ENCODE measurements at places on chromosomes 2 and 18. TPM values are rescaled to one million over a fixed set of nuclear protein-coding genes. Genes with fewer than 3 reads are reported as not detected.

DNA sequence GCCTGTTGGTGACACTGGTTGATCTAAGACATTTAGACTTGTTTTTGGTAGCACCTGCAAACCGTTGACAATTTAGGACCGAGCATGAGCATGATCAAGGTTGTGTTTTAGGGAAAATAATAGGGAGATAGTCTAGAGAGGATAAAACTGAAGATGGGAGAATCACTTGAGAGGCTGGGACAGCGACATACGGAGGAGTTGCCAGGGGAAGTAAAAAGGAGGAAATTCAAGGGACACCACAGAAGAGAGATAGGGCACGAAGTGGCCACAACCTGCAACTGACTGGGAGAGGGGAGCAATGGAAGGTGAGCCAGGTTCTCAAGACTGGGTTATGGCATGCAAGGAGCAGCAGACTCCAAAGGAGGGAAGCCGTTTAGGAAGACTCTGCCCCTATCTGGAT, 1.4 kb upstream of the ATP8B1 start:
- DNase-seq: no peak

Gene CNGA3
- not detected for polyA plus RNA-seq

DNA sequence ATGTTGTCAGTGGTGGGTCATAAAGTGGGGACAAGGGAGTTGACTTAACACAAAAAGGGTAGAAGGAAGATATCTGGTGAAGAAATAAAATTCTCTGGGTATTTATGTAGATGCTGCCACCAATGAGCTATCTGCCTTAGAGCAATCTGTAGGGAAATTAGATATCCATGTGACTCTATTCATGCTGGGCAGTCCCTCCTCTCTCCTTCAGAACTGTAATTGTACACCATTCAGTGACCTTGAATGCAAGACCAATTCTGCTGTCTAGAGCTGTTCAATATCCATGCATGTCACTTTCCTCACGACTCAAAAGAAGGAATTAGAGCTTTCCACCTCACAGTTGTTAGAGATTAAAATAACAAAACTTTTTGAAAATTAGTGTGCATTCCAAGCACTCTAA, 28.6 kb upstream of the TDRD15 start:
- no peak for DNase-seq

- DNase-seq: no peak
Measured at GRCh38 chr2:24262421-24262970, 87.6 kb downstream of the FAM228A start.

Gene CFAP221
- polyA plus RNA-seq: not detected

DNA sequence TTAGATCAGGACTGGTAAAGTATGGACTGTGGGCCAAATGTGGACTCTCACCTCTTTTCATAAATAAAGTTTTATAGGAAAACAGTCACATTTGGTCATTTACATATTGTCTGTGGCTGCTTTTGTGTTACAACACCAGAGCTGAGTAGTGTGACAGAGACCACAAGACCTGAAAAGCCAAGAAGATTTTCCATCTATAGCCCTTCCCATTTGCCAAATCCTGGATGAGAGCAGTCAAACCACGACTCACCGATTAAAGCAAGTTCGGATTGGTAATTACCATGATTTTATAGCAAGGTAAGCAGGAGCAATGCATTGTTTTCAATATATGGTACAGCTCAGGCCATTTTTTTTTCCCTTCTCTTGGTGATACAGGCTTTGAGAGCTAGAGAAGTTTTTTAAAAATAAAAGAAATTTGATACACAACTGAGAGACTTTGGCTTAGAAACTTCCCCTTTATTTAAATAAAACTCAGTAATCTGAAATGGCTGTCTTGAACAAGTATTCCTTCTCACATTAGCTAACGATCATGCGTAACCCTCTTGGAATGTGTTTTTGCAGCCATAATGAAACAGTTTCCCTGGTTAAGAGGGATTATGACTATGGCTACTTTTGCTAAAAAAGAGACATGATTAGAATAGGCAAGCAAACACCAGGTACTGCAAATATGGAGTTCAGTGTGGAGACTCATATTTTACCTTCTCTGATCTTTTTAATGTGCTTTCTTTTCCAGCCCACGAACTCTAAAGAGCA, 9.5 kb upstream of the MALL start:
- no peak for DNase-seq

Gene SYT4
- not detected for polyA plus RNA-seq

DNA sequence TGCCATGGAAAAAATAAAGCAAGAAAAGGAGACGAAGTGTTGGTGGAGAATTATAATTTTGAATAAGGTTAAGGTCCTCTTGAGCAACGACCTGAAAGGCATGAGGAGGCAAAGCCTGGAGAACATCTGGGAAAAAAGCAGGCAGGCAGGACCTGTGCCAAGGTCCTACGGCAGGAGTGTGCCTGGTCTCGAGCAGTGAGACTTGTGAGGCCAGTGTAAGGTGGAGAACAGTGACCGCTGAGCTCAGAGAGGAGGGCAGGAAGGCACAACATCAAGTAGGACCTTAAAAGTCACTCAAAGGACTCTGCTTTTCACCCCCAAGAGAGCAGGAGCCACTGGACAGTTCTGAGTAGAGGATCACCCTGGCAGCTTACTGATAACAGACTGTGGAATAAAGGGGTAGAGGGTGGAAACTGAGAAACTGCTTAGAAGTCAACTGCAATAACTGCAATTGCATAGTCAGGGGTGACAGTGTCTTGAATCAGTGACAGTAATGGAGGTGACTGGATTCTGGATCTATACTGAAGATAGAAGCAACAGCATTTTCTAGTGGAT, 3.5 kb downstream of the NOL10 start:
- no peak for DNase-seq

GRCh38 chr18:61935362-61935761, 42.6 kb upstream of the RNF152 start:
- no peak for DNase-seq

Gene PID1
- polyA plus RNA-seq: not detected

- no peak for DNase-seq
Measured at GRCh38 chr2:857081-857480, 93.6 kb upstream of the SNTG2 start.

Gene SLC23A3
- not detected for polyA plus RNA-seq

- DNase-seq: no peak
Measured at GRCh38 chr2:216216951-216217903, 108.1 kb downstream of the XRCC5 start.

DNA sequence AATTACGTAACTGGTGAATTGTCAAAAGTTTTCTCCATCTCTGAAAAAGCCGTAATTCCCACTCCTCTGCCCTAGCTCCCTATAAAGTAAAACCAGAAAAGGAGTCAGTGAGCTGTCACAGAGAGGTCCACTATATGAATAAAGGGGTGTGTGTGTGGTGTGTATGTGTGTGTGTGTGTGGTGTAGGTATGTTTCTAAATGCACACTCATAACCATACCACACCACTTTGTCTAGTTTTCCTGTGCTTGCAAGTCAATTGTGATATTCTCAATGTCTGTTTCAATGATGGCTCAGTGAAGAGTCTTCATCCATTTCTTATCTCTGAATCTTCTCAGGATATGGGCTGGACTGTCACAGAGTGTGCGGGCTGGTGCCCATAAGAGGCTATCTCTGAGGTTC, 54.8 kb upstream of the CCDC68 start:
- DNase-seq: no peak

DNA sequence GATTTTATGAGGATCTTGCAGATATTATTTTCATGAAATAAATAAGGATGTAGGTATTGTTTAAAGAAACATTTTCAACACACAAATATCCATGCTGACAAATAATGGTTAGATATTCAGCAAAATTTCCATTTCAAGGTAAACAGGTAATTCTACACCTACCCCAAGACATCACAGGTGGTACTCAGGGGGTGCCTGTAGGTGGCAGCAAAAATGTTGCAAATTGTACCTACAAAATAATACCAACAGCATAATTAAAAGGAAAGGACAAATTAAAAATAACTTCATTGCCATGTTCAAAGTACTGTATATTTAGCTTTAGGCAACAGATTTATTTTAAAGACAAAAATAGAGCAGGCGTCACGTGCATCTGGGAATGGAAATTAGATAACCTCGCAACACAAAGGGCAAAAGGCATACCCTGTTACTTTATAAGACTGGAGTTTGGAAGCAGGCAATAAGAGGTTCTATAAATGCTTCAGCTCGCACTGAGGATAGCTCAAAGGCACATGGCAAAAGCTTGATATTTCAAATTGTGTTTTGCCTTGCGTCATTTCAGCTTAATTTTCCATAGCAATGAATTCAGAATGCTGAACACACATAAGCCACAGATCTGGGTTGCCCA, 630.5 kb downstream of the TDRD15 start:
- no peak for DNase-seq

Gene IMPACT
- 9.1 TPM for polyA plus RNA-seq

Gene UPP2
- not detected for polyA plus RNA-seq

- peak; percentile 65 for DNase-seq
Measured at GRCh38 chr18:80247393-80247841, at the start of gene PARD6G. TSS of gene PARD6G (minus strand) at chr18:80247514. CDS start at chr18:80247348, 166 bp downstream.

Gene POU3F3
- not detected for polyA plus RNA-seq

Gene FAM161A
- 1.7 TPM for polyA plus RNA-seq

GRCh38 chr2:287471-287885, 413 bp downstream of the ALKAL2 start:
- no peak for DNase-seq

GRCh38 chr2:165408186-165408585, 61.3 kb upstream of the CSRNP3 start:
- no peak for DNase-seq

DNA sequence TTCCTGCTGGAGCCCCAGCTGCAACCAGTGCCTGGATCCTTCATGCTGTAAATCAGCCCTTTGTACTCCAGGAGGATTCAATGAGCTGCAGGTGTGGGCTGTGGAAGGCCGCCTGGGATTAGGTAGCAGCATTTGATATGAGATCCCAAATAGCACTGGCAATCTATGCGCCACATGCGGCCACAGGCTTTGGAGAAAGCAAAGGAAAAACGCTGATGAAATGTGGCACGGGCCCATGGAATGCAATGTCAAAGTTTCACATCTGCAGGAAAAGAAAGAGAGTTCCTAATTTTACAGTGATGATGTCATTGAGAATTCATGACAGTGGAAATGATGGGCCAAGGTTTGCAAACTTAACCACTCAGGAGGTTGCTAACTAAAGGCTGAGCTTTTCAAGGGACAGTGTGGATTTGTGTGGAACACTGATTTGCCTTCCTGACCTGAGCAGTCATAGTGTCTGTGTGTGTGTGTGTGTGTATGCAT, 216.4 kb upstream of the OSR1 start:
- DNase-seq: no peak

DNA sequence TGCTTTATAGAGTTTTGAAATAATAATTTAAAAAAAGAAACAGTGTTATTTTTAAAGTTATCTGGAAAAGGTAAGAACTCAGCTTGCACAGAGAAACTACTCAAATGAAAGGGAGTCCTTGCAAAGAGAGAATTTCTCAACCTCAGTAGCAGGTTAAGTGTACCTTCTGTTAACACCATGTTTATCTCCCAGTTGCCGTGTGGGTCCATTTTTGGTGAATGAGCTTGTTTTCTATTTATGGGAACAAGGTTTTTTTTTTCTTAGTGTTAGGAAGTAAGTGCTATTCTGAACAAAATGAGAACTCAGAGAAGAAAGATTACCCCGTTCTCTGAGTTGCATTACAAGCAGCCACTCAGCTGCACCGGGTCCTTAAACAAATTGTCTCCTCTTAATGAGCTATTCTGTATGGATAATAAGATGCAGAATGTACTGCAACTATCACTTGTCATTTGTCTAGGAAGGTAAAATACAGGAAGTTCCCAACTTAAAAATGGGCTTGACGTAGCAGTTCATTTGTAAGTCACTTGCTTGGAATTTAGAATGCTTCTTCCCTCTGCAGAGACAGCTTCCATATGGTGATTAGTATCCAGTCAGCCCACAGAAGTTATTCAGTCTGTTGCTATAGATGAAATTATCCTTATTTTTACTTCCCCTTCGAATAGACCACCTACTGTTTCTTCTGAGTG, 74.9 kb downstream of the LTBP1 start:
- DNase-seq: no peak

Gene SLC16A14
- 0.13 TPM for polyA plus RNA-seq

- no peak for DNase-seq
Measured at GRCh38 chr2:150477347-150477746, 10.1 kb downstream of the RND3 start.

- DNase-seq: no peak
Measured at GRCh38 chr2:36797324-36798070, 101.0 kb downstream of the VIT start.

- no peak for DNase-seq
Measured at GRCh38 chr2:32772638-32773447, 145.0 kb downstream of the TTC27 start.

Gene PPP1R1C
- not detected for polyA plus RNA-seq

Gene IL37
- not detected for polyA plus RNA-seq

- no peak for DNase-seq
Measured at GRCh38 chr2:164438490-164439205, 182.6 kb downstream of the GRB14 start.

- no peak for DNase-seq
Measured at GRCh38 chr2:99356853-99357252, 19.7 kb downstream of the EIF5B start.

- no peak for DNase-seq
Measured at GRCh38 chr2:52404866-52405265, 1362.7 kb upstream of the CHAC2 start.

Gene NT5C1B
- polyA plus RNA-seq: 0.86 TPM

DNA sequence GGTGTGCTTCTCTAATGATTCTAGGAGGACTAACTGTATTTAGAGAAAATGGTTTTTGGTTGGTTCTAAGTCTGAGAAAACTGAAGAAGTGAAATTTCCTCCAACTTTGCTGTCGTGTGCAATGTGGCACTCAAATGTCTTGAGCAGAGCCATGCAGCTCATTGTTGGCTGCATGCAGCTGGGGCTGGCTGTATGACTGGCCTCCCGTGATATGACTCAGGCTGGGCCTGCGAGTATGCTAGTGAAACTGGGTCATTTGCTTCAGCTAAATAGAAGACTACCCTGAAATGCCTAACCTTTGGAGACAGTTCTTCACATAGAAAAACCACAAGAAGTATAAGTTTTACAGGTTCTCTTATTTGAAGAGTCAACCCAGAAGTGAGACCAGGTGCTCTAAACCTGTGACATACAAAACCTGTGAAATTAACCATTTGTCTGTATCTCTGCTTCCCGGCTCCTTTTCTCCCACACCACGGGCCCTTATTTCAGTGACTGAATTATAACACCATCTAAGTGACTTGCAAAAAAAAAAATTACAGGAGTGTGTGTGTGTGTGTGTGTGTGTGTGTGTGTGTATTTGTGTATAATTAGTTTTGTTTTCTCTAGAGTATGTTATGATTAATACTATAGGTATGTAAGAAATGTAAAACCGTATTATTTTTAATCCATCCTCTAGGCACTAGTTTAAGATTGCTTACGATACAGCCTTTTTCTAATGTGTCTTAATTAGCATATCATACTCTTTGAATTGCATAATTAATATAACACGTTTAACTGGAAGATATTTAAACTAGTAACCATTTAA, 15.9 kb downstream of the POLI start:
- DNase-seq: peak; percentile 56

- DNase-seq: no peak
Measured at GRCh38 chr2:214587442-214587841, 176.6 kb downstream of the VWC2L start.

Gene DYTN
- polyA plus RNA-seq: not detected

DNA sequence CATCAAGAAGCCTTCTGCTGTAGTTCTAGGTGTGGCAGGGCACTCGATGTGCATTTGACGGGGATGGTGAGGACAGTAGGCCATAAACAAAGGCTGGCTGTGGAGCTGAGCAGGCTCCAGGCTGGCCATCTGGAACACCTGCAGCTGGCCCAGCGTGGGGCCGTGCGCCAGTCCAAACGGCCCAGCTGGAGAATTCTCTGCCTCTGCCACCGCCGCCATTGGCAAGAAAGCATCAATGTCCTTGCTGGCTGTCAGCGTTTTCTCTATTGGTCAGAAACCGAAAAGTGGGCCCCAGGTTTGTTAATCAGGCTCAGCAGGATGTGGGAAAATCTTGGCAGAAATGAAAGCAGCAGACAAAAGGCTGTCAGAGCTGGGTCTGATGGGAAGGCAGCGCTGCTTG, 24.0 kb upstream of the CTIF start:
- no peak for DNase-seq
